Kidney (tissue), 22 donors: ENCODE measurements at places on chromosomes 11 and 22.

DNA sequence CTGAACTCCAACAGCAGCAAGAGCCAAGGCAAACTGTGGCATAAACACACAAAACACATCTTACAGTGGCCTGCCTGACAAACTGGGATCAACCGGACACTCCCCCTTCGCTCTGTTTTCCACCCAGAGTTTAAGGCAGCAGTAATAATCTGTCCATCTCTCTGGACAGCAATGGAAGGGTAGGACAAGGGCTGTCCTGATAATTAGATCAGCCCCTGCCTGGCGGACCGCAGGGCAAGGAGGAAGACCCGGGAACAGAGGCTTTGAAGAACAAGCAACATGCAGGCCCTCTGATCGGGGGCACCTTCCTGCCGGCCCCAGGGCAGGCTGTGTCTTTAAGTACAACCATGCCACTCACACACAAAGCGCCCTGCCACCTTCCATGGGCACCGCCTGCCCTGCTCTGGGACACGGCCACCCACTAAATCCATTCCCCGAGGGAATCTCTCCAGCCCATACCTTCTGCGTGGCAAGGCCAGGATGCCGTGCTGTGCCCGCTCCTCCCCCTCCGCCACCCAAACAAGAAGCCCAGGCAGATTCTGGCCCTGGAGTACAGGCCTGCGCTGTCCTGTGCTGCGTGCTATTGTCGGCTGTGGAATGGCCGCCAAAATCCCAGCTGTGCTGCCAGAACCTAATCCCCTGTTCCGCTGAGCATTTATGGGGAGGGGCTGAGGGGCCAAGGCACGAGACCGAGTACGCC, 38.8 kb downstream of the NUMA1 start:
- H3K4me3 ChIP-seq, result peak overlapping the region; percentile 64
- H3K27me3 ChIP-seq, result no peaks in the 10 kb centered on the region
- H3K27ac ChIP-seq, result peak overlapping the region; percentile 98
- H3K36me3 ChIP-seq, result no peaks in the 10 kb centered on the region
- DNase-seq, result peak; percentile 89
- H3K4me1 ChIP-seq, result peaks cover 48% of the 10 kb centered on the region

DNA sequence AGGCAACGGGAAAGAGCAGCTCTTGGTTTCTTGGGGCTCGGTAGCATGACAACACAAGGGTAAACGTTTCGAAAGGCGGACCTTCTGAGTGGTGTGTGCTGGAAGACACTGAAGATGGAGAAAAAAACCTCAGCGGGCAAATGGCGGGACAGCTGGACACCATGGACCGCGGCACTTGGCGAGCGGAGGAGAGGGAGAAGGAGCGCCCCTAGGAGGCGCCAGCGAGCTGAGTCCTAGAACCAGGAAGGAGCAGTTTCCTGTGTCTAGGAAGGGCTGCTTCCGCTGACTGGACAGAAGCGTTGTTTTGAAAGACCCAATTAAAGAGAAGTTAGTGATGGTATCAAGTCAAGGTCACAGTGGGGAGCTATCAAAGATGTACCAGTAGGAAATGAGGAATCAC, 44.0 kb upstream of the OPCML start:
- no peaks in the 10 kb centered on the region for H3K36me3 ChIP-seq
- no peaks in the 10 kb centered on the region for H3K4me1 ChIP-seq
- no peak overlapping the region for H3K27ac ChIP-seq

GRCh38 chr22:50200461-50201190, at the start of gene SELENOO:
TSS of gene SELENOO (plus strand) at chr22:50201011. CDS start at chr22:50201037, 26 bp downstream.
- DNase-seq, result peak; percentile 97
- H3K27ac ChIP-seq, result peak within 1 kb of the TSS; percentile 11
- H3K4me1 ChIP-seq, result peaks cover 24% of the 10 kb centered on the region
- no peaks in the 10 kb centered on the region for H3K36me3 ChIP-seq

- no peaks in the 10 kb centered on the region for H3K27me3 ChIP-seq
- no peaks in the 10 kb centered on the region for H3K36me3 ChIP-seq
- DNase-seq, result no peak
- H3K4me1 ChIP-seq, result no peaks in the 10 kb centered on the region
- H3K27ac ChIP-seq, result no peak overlapping the region
Observed at GRCh38 chr11:109112261-109112660, 309.7 kb upstream of the C11orf87 start.

- no peak overlapping the region for H3K27ac ChIP-seq
- H3K4me1 ChIP-seq, result no peaks in the 10 kb centered on the region
- H3K4me3 ChIP-seq, result no peak overlapping the region
- DNase-seq, result no peak
Observed at GRCh38 chr11:103434073-103434411, 324.8 kb downstream of the DYNC2H1 start.

- no peaks in the 10 kb centered on the region for H3K4me1 ChIP-seq
- no peak overlapping the region for H3K27ac ChIP-seq
- DNase-seq, result no peak
- no peak overlapping the region for H3K4me3 ChIP-seq
Observed at GRCh38 chr22:43274595-43275240, 68.5 kb downstream of the SCUBE1 start.

DNA sequence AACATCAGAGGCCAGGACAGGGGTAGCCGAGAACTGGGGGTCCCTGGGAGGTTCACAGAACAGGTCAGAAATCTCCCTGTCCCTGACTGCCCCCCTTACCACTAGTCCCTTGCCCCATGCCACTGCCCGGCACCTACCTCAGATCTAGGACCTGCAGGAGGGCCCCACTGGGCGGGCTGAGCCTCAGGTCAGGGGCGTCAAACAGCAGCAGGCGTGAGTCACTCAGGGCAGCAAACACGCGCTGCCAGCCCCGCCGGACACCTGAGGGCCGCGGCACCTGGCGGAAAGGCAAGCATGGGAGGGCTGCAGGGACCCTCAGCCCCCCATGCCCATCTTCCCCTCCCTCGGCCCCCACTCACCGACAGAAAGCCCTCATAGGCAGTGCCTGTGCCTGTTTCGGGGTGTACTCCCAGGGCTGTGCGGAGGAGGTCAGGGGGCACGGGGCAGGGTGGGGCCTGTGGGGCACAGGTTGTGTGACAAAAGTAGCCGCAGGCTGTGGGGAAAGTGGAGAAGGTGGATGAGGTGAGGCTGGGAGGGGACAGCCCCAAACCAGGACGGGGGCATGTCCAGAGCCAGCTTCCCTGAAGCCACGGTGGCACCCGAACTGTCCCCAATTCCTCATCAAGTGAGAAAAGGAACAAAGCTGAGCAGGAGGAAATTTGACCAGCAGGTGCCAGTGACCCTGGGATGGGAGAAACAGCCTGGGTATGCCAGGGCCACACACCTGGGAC, 11.8 kb downstream of the CDC42BPG start:
- H3K4me1 ChIP-seq, result no peaks in the 10 kb centered on the region
- no peaks in the 10 kb centered on the region for H3K27me3 ChIP-seq
- no peak for DNase-seq
- H3K27ac ChIP-seq, result no peak overlapping the region

- no peaks in the 10 kb centered on the region for H3K27me3 ChIP-seq
- H3K27ac ChIP-seq, result no peak overlapping the region
- no peaks in the 10 kb centered on the region for H3K4me1 ChIP-seq
- DNase-seq, result no peak
Observed at GRCh38 chr11:128593281-128593680, 5.9 kb upstream of the ETS1 start.

DNA sequence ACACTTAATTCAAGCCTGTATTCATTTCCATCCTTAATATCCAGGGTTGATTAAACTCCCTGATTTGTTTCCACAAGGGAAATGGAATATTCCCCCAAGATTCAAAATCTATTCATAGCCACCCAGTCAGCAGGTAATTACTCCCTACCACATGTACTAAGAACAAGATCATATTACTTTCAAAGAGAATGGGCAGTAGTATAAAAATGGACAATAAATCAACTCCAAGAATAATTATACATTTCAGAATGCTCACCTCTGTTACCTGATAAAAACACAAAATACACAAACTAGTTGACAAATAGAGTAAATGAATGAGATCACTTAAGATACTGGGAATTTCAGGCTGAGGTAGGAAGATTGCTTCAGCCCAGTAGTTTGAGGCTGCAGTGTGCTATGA, 8.5 kb upstream of the FEZ1 start:
- DNase-seq, result no peak
- no peaks in the 10 kb centered on the region for H3K4me1 ChIP-seq
- no peaks in the 10 kb centered on the region for H3K27me3 ChIP-seq
- H3K36me3 ChIP-seq, result no peaks in the 10 kb centered on the region
- no peak overlapping the region for H3K4me3 ChIP-seq

- H3K27me3 ChIP-seq, result peaks cover 4% of the 10 kb centered on the region
- H3K4me1 ChIP-seq, result no peaks in the 10 kb centered on the region
- no peak for DNase-seq
- H3K27ac ChIP-seq, result no peak overlapping the region
Observed at GRCh38 chr22:49479566-49479965, 348.1 kb downstream of the BRD1 start.

DNA sequence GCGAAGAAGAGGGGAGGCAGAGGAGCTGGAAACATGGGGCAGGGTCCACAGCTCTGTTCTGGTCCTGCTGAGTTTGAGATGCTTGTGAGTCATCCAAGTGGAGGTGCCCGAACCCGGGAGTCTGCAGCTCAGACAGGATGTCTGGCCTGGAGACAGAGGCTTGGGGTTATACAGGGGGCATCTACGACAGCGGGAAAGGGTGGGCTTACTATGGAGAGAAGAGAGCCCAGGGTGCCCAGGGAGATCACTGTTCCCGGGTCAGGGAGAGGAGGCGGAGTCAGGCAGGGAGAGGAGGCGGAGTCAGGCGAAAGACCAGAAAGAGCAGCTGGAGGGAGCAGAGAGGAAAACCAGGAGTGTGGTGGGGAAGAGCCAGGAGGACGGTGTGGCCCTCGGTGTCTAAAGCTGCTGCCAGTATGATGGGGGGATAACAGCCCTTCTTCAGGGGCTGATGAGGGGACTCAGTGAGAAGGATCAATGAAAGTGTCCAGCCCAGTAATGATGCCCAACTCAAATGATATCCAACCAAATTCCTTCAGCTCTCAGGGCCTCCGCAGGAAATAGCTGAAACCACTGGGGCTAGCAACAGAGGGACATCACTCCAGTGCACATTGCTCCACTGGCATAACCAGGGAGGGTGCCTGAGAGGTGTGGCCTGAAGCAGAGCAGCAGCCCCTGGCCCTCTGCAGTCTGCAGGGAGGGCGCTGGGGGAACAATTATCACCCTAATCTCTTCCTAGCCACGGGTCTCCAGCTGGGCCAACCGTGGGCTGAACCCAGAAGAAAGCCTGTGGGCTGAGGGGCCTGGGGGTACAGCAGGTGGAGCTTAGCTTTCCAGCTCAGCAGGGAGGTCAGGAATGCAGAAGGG, 2.6 kb upstream of the LTBP3 start:
- H3K4me1 ChIP-seq, result no peaks in the 10 kb centered on the region
- peak; percentile 83 for DNase-seq
- no peaks in the 10 kb centered on the region for H3K36me3 ChIP-seq
- no peak overlapping the region for H3K4me3 ChIP-seq
- no peaks in the 10 kb centered on the region for H3K27me3 ChIP-seq

DNA sequence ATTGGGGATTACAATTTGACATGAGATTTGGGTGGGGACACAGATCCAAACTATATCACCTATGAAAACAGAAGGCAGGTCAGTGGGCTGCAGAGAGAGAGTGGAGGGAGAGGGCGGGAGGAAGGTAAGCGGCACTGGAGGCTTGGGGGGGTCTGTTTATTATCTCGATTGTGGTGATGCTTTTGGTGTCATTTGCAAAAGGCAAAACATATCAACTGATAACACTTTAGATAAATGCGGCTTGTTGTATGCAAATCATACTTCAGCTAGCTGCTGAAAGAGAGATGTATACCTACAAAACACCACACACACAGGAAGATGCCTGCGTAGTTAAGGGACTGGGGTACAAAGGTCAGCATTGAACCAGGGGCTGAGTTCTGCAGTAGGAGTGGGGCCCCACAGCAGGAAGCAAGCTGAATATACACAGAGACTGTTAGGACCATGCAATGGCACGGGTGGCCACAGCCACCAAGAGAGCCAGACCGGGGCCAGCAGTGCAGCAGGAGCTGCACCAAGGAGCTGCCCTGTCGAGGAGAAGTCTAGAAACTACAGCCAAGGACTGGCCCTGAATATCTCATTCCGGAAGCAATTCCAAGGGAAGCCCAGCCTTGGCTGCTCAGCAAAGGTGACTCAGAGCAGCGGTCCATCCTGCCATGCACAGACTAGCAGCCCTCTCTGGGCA, 23.8 kb upstream of the TOLLIP start:
- no peaks in the 10 kb centered on the region for H3K4me1 ChIP-seq
- no peak overlapping the region for H3K4me3 ChIP-seq
- no peak overlapping the region for H3K27ac ChIP-seq
- no peaks in the 10 kb centered on the region for H3K36me3 ChIP-seq
- no peaks in the 10 kb centered on the region for H3K27me3 ChIP-seq

DNA sequence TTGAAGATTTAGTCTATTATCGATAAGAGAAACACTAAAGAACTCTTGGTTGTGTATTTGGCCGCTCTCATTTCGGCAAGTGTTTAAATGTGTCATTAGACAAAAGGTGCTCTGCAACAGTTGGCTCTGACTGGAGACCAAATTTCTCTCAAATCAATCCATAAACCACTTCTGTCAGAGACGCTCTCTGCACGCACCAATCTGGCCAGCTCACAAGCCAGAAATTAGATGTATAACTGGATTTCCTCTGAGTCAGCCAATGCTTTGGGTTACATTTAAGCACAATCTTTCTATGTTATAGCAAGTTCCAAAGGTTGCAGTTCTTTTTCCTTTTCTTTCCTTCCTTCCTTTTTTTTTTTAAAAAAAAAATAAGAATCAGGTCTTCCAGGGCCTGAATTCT, 17.6 kb upstream of the PARVA start:
- H3K27me3 ChIP-seq, result no peaks in the 10 kb centered on the region
- DNase-seq, result no peak
- no peak overlapping the region for H3K4me3 ChIP-seq
- no peak overlapping the region for H3K27ac ChIP-seq

DNA sequence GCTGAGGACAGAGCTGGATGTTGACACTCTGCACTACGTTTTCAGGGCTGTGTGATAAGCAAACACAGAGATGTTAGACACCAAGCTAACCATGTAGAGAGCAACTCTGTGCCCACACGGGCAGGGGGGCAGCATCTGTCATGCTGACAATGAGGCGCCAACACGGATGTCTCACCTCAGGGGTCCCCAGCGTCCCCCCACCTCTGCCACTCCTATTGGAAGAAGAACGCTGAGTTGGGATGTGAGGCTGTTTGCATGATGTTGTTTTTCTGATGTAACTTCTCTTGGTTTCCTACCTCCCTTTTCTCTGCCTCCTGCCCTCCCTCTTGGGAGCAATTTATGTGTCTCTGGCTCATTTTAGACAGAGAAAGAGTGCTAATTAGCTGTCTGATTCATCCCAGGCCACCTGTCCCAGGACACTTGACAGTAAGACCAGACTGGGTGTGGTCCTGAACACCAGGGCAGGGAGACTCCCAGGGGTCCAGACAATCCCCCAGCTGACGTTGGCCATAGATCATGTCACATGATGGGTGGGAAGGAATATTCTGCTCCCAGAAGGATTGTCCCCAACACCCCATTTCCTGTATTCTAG, 89.2 kb upstream of the NCAM1 start:
- no peak overlapping the region for H3K27ac ChIP-seq
- H3K4me3 ChIP-seq, result no peak overlapping the region
- H3K4me1 ChIP-seq, result no peaks in the 10 kb centered on the region
- H3K27me3 ChIP-seq, result no peaks in the 10 kb centered on the region
- no peak for DNase-seq
- H3K36me3 ChIP-seq, result no peaks in the 10 kb centered on the region

GRCh38 chr11:101476191-101476590, 107.6 kb downstream of the TRPC6 start:
- no peak for DNase-seq
- H3K27me3 ChIP-seq, result no peaks in the 10 kb centered on the region
- H3K4me1 ChIP-seq, result no peaks in the 10 kb centered on the region

GRCh38 chr22:29074276-29074772, 1.5 kb downstream of the KREMEN1 start:
- no peaks in the 10 kb centered on the region for H3K36me3 ChIP-seq
- H3K4me1 ChIP-seq, result no peaks in the 10 kb centered on the region
- DNase-seq, result no peak
- peak overlapping the region; percentile 72 for H3K27ac ChIP-seq
- H3K4me3 ChIP-seq, result peak overlapping the region; percentile 49

- peak overlapping the region; percentile 97 for H3K27ac ChIP-seq
- H3K27me3 ChIP-seq, result no peaks in the 10 kb centered on the region
Observed at GRCh38 chr11:73307323-73308002, 613 bp upstream of the ARHGEF17 start.
